ENCODE measurements at places on chromosomes 6 and 20. TPM values are rescaled to one million over a fixed set of nuclear protein-coding genes. Genes with fewer than 3 reads are reported as not detected.

- DNase-seq = no peak
These were observed 172.0 kb downstream of the EYA2 start for GRCh38 chr20:47066484-47067270.

- no peak for DNase-seq
These were observed 75.3 kb downstream of the TULP4 start for GRCh38 chr6:158387578-158387977.

DNA sequence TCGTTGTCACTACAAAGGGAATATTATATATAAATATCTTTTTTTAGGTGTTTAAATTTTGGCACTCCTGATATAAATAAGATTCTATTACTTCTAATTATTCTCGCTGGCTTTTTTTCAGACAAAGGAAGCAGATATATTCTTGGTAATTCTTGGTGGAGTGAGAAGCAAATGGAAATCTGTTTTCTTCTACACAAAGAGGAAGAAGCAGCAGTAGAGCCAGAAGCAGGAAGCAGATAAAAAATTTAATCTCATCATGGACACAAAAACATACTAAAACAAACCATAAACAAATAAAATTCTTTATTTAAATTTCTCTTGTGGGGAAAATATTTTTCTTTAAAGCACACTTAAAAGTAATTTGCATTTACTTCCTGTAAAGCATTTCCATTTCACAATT, 3.7 kb upstream of the KIAA0319 start:
- no peak for DNase-seq

GRCh38 chr6:157981395-157982101, at the start of gene SYNJ2:
SYNJ2 (plus strand) TSS chr6:157981863; CDS start chr6:157981962, 99 bp downstream.
- DNase-seq = peak; percentile 85

GRCh38 chr20:6070829-6071695, 17.2 kb upstream of the LRRN4 start:
- no peak for DNase-seq

GRCh38 chr20:51402201-51402600, 140.3 kb downstream of the NFATC2 start:
- no peak for DNase-seq

DNA sequence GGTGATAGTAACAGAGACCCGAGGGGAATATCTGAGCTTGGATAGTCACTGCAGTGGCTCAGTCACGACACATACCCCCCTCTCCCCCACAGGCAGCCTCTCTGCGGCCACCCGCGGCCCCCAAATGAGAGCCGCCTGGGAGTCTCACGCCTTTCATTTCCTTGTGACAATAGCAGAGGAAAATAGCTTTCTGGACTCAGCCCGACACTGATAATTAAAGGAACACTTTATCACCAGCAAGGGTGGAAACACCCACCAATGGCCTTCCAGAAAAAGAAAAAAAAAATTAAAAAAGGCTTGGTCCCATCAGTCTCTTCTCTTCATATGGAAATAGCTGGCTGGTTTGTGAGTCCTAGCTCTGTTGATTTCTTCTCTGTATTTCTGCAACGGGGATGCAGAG, 35.1 kb upstream of the KCNG1 start:
- no peak for DNase-seq

DNA sequence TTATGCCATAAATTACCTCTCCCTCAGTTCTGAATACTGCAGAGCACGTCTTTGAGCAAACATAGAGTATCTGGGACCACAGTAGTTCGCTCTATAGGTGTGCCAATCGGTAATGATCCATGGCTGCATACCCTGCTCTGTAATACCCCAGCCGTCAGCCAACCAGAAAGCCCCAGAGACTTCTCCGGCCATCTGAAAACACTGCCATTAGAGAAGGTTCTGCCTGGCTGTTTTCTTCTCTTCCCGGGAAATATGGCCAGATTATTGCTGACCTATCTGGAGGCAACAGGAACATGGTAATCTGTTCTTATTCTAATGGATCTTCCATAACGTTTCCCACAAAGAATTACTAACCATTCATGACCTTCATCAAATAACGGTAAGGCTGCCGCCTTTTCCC, 139.9 kb downstream of the RPS12 start:
- DNase-seq = no peak

DNA sequence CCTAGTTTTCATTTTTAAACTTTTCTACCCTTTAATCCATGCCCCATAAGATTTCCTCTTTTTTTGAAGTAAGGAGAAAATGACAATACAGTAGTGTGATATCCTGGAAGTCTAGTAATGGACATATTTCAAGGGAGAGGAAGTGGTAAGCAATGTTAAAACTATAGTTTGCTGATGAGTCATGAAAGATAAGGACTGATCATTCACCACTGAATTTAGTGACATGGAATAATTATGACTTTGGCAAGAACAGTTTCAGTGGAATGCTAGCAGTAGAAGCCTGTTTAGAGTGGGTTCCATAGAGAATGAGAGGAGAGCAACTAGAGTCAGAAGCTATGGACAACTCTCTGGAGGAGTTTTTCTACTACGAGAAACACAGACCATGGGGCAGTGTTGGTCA, 24.9 kb upstream of the SLC2A12 start:
- DNase-seq = no peak

DNA sequence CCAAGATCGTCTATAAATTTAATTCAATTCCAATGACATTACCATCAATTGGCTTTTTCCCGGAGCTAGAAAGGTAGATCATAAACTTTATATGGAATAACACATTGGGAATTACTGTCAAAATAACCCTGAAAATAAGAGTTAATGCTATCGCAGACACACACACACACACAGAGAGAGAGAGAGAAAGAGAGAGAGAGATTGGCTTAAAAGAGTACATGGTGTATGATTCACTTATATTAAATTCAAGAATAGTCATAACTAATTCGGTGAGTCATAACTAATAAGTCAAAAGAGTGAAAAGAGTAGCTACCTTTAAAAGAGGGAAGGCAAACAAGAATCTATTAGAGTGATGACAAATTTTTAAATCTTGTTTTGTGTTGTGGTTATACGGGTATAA, 425.5 kb downstream of the TBC1D32 start:
- no peak for DNase-seq

- DNase-seq = no peak
These were observed 16.3 kb downstream of the TXLNB start for GRCh38 chr6:139275279-139276055.

DNA sequence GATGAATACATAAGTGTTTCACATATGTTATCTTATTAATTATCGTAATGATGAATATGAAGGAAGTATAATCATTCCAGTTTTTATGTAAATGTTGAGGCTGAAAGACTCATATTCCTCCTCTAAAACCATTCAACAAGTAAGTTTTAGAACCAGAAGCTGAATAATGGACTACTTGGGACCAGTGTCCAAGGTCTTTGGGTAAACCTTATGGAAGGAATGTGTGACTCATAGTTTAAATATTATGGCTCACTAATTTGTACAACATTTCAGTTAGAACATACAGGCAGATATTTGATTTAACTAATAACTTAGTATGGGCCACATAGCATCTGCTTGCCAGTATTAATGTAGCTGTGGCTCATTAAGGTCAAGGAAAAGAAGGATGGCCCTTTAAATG, 209.6 kb downstream of the TFAP2B start:
- DNase-seq = no peak

- no peak for DNase-seq
These were observed 344.6 kb upstream of the IMPG1 start for GRCh38 chr6:76416821-76417605.

DNA sequence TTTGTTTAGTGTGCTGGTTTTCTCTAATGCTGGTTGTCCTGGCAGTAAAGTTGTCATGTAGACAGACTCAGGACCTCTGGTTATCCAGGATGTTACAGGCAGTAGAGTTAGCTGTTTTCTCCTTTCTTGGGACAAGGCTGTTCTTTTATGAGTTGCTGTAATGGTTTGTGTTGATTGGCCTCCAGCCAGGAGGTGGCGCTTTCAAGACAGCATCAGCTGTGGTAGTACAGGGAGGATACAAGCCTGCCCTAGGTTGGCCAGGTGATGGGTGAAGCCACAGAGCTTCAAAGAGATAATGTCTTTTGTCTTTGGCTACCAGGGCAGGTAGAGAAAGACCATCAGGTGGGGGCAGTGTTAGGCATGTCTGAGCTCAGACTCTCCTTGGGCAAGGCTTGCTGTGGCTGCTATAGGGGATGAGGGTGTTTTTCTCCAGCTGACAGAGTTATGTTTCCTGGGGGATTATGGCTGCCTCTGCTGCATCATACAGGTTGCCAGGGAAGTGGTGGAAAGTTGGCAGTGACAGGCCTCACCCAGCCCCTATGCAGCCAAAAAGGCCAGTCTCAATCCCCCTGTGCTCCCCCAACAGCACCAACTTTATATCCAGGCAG, 127.2 kb upstream of the TAB2 start:
- DNase-seq = no peak

DNA sequence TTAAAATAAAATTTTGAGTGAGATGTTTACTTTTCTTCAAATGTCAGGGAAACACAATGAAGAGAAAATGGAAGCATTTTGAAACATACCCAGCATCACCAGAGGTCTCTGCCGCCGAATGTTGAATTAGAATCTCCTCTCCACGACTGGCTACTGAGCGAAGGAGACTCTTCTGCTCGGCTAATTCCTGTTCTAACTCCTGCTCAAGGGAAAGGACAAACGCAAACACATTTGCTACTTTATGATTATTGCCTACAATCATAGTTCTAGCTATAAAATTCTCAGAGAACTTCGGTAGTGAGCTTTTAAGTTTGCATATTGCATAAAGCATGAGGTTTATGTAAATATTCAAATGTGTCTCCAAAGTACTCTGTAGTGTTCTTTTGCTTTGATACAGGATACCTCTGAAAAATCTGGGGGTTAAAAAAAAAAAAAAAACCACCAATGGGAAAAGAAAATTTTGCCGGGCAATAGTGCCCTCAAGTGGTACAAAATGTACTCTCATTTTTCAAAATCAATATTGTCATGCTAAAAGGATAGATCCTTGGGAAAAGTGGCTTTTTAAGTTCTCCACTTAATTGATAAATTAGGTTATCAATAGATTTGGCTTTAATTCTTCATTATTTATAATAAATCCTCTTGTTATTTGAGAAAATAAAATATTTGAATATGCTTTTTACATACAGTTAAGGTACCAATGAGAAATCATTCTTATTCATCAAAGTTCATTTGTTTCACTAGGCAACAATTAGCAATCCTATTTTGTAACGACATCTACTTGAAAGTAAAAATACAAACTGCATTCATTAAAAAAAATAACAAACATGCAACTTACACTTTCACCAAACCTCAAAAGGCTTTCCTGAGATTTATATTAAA, 369.0 kb downstream of the SYNE1 start:
- no peak for DNase-seq

DNA sequence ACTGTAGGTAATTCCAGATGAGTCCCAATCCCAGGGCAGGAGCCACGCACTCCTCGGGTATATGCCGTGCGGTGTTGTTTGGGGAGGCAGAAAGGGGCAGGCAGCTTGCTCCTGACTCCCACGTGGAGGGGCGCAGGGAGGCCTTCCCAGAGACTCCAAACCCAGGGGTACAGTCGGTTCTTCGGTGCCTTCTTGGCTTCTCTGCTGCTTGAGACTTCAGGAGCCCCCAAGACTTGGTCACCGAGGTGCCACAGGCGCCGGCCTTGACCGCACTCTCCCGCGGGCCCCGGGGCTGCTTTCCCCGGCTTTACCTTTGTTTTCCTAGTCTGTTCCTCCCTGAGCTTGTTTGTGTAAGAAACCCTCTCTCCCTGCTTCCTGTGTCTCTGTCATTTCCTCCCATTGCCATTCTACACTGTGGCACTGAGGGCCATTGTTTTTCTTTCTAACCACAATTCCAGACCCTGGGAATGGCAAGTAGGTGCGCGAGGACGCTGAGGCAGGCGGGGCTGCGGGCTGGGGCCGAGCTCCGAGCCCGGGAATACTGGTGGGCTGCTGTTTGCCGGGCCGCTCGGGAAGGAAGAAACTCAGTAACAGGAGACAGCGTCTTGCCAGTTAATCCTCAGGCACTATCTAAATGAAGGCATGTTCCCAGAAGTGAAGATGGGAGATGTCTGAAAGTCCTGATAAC, 215.6 kb upstream of the HEY2 start:
- DNase-seq = no peak

Gene BPIFB1
- 2.1 TPM for total RNA-seq

Gene C20orf144
- total RNA-seq = not detected

Gene OGFR
- total RNA-seq = 52.7 TPM

Gene RHAG
- 2.9 TPM for total RNA-seq

Gene MLN
- total RNA-seq = not detected

Gene PARD6B
- 5.7 TPM for total RNA-seq

Gene POU5F1
- total RNA-seq = 0.76 TPM

Gene ZNF341
- 4.7 TPM for total RNA-seq

Gene EPPIN
- total RNA-seq = not detected

Gene UNC5CL
- total RNA-seq = 1.6 TPM

Gene PLCB4
- total RNA-seq = 23.4 TPM

All from sciatic nerve (tissue), 2 donors.